ENCODE measurements at places on chromosomes 12 and 14.

DNA sequence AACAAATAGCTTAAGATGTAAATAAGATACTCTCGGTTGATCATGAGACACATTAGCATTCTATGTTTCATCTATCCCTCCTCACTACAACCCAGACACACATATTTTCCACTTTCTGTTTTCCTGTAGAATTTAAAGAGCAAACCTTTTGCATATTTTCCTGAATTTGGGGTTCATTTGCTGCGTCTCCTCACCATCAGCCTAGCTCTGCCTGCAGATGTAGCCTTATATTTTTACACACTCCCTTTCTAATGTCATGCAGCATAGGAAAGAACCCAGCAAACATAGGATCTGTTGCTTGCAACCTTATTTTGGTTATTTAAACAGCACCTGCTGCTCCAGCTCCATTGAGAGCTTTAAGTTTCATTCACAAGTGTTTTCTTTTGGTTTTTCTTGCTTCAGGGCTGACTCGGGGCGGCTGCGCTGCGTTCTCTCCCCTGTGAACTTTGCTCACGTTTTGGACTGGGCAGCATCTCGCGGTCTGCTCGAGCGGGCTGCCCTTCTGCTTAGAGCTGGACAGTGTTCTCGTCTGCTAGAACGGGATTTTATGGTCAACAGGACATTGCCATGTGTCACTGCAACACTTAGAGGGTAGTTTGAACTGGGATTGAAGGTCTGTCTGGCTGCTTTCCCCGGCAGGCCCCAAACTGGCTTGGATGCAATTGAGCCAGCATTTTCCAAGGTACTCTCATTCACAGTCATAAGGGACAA is 57.8 kb upstream of the VRK1 start:
- DNase-seq, result no peak

- no peak for DNase-seq
These were observed 10.9 kb upstream of the METAP2 start for GRCh38 chr12:95463050-95463449.

DNA sequence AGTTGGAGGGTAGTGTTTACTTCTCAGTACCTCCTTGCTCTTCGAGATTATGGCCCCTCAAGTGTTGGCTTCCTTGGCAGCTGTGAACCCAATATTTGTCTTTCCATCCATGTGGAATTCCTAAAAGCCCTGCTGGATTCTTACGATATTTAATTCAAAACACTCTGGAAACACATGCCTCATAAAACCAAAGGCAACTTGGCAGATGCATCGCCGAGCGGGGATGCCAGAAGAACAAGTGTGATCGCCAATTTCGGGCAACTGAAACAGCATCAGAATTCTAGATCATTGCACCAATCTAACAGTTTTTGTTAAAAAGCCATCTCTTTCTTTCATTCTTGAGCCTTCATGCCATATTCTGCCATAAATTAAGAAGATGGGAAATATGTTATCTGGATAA is 934.4 kb downstream of the AACS start:
- no peak for DNase-seq

GRCh38 chr12:112447106-112447505 is 28.4 kb downstream of the PTPN11 start:
- DNase-seq, result no peak

DNA sequence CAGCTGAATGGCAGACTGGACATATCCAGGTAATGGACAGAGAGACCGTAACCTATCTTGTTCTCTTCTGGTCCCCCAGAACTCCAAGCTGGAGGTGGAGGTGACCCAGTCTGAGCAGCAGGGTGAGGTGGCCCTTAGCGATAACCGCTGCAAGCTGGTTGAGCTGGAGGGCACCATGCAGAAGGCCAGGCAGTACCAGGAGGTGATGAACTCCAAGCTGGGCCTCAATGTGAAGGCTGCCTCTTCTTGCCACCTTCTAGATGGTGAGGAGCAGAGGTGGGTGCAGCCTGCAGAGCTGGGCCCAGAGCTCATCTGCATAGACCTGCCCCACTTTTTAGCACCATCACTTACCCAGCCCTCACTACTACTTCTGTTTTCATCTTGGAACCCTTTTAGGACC is 7.2 kb upstream of the KRT86 start:
- no peak for DNase-seq

DNA sequence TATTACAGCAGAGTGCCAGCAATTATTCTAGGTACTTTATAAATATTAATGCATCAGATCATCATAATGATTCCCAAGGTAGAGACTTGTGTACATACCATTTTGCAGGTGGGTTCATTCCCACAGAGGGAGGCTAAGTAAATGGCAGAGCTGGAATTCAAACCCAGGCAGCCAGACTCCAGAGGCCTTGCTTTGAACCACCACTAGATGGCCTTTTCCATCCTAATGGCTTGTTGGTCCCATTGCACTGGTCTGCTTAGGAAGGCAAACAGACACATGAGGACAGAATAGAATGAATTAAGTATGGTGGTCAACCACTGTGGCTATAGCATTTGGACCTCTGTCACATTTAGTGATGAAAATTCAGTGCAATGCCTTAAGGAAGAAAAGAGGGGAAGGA is 158.7 kb downstream of the METTL25 start:
- no peak for DNase-seq

GRCh38 chr14:67186789-67187584 is 2.3 kb upstream of the GARIN2 start:
- no peak for DNase-seq

GRCh38 chr12:121297435-121297991 is 1.0 kb upstream of the CAMKK2 start:
- DNase-seq, result no peak

All from activated gamma-delta T cell (primary cell).